Hematopoietic multipotent progenitor cell treated with erythropoietin and hydrocortisone succinate and interleukin-3 and kit ligand, for 17 days (in vitro differentiated cells): ENCODE measurements at places on chromosomes 7 and 10.

GRCh38 chr10:93193906-93194305 lies 120.2 kb downstream of the CYP26A1 start:
- DNase-seq, result no peak

DNA sequence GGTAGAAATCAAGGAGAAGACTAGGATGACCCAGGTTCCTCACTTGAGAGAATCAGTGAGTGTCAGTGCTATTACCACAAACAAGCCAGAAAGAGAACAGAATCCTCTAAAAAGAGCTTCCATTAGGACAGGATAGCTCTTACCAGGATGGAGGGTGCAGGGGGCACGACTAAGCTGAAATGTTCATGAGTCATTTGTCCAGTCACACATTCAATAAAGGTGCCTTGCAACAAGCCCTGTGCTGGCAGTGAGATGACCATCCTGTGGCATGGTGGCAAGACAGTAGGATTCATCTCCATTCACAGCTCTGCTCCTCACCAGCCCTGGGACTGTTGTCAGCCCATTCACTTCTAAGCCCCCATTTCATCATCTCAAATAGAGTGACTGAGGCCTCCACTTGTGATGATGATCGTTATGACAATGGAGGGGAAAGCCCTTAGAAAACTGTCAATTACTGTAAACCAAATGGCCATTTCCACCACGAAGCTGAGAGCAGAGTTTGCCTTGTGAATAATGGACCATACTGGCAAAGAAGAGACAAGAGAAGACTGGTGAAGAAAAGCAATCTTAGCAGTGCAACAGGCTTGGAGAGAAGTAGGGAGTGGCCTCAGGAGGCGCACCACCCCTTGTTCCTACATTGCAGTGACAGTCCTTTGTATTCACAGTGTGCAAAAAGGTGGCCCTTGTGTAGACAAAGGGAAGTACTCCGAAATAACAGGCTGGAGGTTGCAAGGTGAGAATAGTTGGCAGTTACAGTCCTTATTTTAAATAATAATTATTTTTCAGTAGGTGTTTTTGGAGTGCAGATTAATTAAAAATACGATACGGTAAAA lies 9.0 kb upstream of the WIPF3 start:
- DNase-seq, result no peak

DNA sequence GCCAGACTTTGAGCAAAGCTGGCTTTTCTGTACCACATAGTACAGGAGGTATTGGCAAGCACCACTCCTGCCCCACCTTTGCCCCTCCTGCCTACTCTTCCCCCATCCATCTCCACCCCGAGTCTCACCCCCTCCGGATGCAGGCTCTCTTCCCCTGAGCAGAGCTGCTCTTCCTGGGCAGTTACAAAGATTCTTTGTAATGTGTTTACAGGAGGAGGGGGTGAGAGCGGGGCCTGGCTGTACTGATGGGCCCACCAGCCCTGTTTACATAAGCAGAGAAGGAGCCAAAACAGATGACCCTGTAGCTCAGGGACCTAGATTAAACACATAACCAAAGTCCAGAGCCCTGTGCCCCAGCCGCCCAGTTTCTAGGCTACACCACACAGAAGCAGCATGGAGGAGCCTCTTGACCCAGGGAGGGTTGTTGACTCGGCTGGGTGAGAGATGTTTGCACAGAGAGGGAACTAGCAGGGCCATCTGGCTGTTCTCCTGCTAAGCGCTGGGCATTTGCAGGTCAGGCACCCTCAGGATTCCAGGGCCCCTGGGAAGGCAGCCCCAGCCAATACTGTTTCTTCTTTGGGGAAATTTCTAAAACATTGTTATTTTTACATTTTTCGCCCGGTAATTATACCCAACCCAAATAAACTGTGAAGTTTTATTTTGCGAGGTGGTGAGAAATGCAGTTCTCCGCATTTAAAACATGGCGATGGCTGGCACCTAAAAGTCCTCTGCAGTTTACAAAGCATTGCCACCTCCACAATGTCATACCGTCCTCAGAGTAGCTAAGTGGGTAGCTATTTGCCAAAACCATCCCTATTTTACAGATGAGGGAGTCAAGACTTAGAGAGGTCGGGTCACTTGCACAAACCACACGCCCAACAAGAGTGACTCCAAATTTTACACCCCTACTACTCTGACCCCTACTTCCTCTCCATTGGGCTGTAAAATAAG lies 11.4 kb upstream of the ZKSCAN1 start:
- DNase-seq, result no peak

DNA sequence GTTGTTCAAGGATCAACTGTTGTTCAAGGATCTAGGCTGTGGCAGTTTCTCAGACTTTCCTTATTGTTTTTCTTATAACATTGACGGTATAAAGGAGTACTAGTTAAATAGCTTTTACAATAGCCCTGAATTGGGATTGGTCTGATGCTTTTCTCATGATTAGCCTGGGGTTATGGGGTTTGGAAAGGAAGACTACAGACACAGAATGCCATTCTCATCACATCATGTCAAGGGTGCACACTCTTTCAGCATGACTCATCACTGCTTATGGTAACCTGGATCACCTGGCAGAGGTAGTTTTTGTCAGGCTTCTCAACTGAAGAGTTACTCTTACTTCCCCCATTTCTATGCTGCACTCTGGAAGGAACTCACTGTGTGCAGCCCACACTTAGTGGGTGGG lies 194.2 kb upstream of the NPSR1 start:
- no peak for DNase-seq

GRCh38 chr10:76657337-76658012 lies 980.1 kb downstream of the KCNMA1 start:
- no peak for DNase-seq

DNA sequence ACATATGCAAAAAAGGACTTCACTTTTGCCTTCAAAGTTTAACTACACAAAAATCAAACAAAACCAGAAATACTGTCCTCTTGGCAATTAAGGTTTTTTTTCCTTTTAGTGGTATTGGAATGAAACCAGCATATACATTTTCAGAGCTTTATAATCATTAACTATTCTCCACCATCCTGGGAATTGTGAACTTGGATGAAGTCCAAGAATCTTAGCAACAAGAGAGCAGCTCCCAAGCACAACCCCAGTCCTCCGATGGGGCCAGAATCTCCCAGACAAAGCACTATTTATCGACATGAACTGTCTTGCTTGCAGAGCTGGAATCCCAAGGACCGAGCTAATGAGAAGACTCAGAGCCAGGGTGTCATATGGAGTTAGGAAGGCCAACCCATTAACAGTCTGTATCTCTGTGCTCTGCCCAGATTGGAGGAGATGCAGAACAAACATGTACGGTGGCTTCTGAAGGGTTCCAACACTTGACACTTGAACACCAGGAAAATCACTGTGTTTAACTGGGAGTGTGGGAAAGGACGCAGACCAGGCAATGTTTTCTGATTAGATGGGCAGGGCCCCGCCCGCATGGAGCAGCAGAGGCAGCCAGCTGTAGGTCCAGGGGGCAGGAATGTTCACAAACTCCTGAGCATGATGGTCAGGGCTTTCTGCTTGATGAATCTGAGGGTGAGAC lies 35.5 kb downstream of the PPP1R3C start:
- no peak for DNase-seq

- no peak for DNase-seq
Measured at GRCh38 chr10:62726638-62727037, 77.9 kb upstream of the ADO start.

DNA sequence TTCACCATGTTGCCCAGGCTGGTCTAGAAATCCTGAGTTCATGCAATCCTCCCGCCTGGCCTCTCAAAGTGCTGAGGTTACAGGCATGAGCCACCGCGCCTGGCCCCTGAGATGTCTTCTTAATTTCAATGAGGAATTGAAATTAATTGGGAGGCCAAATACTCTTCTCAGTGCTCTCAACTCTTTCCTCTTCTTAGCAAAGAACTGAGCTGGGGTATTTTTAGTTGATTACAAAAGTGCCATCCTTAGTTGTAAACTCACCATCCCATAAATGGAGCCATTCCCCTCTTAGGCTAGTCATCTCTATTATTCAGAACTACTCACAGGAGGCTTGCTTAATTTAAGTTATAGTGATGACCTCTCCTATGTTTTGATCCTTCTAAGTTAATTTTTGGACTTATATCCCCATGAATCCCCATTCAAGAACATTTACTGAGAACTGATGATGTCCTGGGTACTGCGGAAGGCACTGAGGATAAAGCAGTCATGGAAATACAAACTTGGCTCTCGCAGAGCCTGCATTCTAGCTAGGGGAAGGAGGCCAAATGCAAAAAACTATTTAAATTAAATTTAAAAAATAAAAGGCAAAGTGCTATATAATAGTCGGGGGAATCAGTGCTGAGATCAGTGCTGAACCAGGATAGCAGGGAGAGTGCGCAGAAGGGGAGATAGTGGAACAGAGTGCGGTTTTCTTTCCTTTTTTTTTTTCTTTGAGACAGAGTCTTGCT lies 145.3 kb downstream of the SFMBT2 start:
- DNase-seq, result no peak

DNA sequence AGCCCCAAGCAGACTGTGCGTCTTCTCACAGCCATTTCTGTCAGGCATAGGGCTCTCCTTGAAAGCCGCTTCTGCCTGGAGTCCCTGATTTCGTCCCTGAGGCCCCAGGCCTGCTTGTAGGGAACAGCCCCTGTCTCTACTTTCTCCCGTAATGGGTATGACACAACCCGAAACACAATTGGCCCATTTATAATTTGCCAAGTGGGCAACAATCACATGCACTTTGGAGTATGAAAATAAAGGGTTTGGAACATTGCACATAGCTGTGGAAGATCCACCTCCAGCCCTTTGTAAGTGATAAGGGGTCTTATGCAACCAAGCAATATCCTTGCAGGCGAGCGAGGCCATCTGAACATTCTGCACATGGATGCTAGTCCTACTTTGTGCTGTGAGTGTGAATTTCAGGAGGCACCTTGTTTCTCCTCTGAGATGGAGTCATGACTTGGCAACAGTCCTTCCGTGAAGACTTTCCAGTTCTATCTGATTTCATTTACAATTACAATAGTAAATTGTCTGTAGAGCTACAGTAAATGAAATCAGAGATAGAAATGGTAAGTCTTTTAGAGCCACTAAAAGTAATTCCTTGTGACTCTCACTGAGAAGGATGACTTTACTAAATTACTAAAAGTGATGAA lies 141.5 kb downstream of the CUBN start:
- no peak for DNase-seq

- no peak for DNase-seq
Measured at GRCh38 chr10:94052866-94053791, 59.4 kb downstream of the PLCE1 start.

- no peak for DNase-seq
Measured at GRCh38 chr10:11125004-11125403, 107.3 kb downstream of the CELF2 start.

DNA sequence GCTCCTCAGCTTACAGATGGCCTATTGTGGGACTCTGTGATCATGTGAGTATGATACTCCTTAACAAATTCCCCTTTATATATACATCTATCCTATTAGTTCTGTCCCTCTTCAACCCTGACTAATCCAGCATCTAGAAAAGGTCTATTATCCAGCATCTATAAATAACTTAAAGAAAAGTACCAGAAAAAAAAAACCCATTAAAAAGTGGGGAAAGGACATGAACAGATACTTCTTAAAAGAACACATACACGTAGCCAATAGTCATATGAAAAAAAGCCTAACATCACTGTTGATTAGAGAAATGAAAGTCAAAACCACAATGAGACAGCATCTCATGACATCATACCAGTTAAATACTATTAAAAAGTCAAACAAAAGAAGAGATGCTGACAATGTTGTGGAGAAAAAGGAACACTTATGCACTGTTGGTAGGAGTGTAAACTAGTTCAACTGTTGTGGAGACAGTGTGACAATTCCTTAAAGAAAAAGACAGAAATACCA lies 549.5 kb upstream of the GRM3 start:
- no peak for DNase-seq

- no peak for DNase-seq
Measured at GRCh38 chr7:33722383-33723101, 182.8 kb upstream of the BMPER start.

- DNase-seq, result no peak
Measured at GRCh38 chr7:81704595-81704994, 65.3 kb downstream of the HGF start.

- no peak for DNase-seq
Measured at GRCh38 chr7:17444151-17444550, 145.7 kb downstream of the AHR start.

GRCh38 chr7:81075150-81075549 lies 156.3 kb upstream of the SEMA3C start:
- no peak for DNase-seq

- DNase-seq, result no peak
Measured at GRCh38 chr7:87339373-87339897, 6.0 kb upstream of the CROT start.

DNA sequence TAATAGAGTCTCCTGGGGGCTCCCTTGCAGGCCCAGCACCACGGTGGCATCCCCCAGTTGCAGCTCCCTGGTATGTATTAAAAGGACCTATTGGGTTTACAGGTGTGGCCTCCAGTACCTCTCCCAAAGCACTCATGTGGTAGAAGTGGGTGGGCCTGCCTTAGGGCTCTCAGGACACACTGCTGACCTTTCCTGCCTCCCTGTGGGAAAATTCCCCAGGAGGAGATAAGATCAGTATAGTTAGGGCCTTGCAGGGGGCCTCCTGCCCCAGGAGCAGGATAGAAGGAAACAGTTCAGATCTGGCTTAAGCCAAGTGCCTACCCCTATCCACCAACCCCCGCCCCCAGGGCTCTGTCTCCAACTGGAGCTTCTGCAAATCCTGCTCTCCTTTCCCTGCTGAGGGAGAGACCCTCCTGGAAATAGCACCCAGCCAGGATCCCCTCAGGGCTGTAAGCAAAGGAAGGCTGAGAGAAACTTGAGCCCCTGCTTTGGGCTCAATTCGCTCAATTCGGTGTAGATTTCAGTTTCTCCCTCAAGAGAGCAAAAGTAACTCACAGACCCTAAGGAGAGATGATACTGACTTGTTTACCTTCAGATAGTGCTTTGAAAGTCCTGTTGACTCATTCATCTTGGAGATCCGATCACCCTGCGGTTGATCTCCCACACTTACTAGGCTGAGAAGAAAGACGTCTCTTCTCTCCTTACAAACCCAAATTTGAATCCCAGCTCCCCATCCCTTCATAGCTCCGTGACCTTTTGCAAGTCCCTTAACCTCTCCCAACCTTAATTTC lies 130.6 kb downstream of the WDR11 start:
- no peak for DNase-seq

DNA sequence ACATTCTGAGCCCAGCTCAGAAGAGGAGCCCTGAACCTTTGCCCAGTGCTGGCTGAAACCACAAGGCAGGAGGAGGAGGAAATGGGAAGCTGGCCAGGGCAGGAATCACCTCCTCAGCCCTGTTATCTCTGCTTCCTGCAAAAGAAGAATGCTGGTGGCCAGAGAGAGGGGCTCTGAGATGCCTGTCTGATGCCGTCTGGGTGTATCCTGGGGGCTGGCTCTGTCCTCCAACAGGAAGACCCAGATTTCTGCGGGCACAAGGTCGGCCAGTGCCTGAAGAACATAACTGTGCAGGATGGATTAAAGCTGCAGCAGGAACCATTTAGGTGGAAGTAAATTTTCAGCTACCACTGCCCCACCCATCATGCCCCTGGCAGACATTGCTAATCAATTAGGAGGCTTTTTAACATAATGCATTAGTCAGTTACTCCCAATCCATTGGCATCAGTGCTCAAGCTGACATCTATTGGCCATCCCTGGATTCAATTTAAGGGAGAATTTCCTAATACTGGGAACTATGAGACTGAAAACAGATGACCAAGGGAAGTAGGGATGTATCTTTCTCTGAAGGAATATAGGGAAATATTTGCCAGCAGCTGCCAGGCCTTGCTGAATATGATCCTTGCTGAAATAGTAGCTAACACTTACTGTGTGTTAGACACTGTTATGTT lies 67.7 kb downstream of the COL13A1 start:
- no peak for DNase-seq

GRCh38 chr10:127878475-127879055 lies 14.2 kb downstream of the CLRN3 start:
- no peak for DNase-seq

- no peak for DNase-seq
Measured at GRCh38 chr7:9600974-9601373, 1167.6 kb downstream of the NXPH1 start.
